ENCODE measurements at places on chromosomes 12 and 14. TPM values are rescaled to one million over a fixed set of nuclear protein-coding genes. Genes with fewer than 3 reads are reported as not detected.

The PLBD1 gene
- 1.0 TPM for total RNA-seq

The ULK1 gene
- 8.8 TPM for total RNA-seq

The MYO1H gene
- total RNA-seq, result not detected

The GATC gene
- 30.3 TPM for total RNA-seq

The PMCH gene
- 0.36 TPM for total RNA-seq

The ARG2 gene
- 31.1 TPM for total RNA-seq

The SCNN1A gene
- 0.22 TPM for total RNA-seq

The TAS2R7 gene
- total RNA-seq, result 0.14 TPM

The PEBP1 gene
- 138 TPM for total RNA-seq

The NTN4 gene
- 68.2 TPM for total RNA-seq

The MAP3K9 gene
- total RNA-seq, result under 0.01 TPM

Data from thoracic aorta endothelial cell (primary cell).